ENCODE measurements at places on chromosomes 5 and 9.

- DNase-seq = no peak
These were observed 31.7 kb upstream of the CDH6 start for GRCh38 chr5:31161781-31162181.

GRCh38 chr5:172864747-172865146 lies 30.7 kb downstream of the ERGIC1 start:
- no peak for DNase-seq

DNA sequence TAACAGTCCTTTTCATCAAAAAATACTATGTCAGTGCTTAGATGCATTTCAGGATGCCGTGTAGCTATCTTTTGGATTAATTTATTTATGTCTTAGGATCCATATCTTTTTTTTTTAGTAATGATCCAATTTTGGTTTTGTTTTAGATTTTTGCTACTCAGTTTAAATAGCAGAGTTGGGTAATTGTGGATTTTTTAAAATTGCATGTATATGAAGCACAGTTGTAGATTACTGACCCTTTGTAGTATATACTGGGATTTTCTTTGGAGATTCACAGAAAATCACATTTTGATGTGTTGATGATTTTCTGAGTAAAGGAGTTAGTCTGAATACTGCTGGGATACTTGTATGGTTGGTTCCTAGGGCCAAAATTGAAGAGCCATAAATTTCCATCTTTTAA lies 111.8 kb downstream of the NIPBL start:
- DNase-seq = no peak

DNA sequence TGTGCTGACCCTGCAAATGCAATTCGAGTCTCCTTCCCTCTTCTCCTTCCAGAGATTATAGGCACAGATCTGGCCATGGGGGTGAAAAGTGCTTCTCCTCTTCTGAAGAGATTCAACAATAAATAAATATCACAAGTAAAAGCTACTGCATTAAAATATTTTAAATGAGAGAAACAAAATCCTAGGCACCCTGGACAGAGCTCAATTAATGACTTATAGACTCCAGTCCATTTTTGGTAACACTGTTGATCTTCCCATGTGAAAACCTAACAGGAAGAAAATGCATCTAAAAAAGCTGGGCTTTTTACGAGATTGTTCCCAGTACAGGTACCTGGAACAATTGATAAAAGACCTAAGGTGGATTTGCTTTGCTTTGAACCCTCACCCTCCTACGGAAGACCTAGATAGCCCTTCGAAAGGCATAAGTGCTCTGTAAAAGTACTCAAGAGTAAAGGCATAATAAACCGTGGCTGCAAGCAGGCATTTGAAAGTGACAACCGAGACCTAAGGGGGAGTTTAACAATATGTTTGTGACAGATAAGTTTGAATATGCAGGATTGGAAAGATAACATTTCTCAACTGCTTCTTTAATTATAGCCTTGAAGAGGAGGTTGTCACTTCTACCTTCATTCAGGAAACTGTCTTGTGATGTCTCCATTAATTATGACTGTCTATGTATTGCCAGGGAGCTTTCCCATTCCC lies 29.4 kb upstream of the MED10 start:
- no peak for DNase-seq

DNA sequence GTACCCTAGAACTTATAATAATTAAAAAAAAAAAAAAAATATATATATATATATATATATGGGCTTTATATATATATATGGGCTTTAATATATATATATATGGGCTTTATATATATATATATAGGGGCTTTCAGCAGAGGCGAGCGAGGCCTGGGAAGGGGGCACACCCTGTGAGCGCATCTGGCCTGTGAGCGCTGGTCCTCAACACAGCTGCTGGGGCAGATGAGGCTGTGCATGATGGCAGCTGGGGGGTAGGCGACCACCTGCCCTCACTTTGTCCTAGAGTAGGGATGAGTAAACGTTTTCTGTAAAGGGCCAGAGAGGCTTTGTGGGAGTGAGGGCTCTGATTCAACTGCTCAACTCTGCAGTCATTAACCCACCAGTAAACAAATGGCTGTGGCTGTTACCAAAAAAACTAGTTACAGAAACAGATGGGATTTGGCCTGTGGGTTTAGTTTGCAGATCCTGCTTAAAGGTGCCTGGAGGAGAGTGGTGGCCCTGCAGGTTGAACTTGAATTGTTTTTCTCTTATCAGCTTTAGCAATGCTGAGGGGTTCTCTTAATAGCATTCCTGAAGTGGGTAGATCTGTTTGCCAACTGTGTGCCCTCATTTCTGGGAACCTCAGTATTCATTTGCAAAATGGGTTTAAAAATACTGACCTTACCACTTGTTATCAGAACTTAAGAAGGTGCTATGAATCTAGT lies 88.1 kb upstream of the EPB41L4B start:
- DNase-seq = no peak

GRCh38 chr5:166329149-166329800 lies 1962.2 kb upstream of the WWC1 start:
- no peak for DNase-seq

DNA sequence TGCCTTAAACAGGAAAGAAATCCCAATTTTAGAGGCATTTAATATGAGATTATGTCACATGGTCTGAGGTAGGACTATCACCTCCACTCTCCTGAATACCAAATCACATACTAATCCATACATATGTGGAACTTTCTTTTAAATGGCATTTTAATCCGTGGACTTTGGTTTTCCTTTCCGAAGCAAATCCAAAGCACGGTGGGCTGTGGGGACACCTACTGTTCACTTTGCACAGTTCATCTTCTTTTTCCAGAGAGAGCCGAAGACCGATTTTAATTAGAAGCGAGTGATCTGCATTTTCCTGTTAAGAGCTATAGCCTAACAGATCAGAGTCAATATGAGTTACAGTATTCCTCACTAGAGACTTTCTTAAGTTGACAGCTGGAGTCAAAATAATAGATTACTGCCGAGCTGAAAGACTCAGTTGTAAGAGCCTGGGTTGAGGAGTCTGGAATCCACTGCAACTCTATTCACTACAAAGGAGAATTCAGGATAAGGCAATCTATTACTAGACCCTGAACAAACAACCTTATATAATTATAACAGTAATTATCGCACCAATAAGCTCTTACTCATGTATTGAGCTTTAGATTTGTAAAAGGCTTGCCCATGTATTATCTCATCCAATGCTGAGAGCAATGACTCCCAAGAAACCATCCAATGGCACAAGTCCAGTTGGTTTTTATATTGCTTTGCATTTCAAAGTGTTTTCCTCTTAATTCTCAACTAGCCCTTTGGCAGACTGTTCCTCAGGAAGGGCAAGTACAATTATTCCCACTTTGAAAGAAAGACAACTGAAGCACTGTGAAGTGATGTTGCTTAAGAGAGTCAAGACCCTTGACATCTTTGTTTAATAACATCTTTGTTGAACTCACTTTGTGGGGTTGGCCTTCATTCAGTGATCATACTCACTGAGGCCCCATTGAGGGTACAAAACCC lies 144.7 kb downstream of the TRPM6 start:
- no peak for DNase-seq

DNA sequence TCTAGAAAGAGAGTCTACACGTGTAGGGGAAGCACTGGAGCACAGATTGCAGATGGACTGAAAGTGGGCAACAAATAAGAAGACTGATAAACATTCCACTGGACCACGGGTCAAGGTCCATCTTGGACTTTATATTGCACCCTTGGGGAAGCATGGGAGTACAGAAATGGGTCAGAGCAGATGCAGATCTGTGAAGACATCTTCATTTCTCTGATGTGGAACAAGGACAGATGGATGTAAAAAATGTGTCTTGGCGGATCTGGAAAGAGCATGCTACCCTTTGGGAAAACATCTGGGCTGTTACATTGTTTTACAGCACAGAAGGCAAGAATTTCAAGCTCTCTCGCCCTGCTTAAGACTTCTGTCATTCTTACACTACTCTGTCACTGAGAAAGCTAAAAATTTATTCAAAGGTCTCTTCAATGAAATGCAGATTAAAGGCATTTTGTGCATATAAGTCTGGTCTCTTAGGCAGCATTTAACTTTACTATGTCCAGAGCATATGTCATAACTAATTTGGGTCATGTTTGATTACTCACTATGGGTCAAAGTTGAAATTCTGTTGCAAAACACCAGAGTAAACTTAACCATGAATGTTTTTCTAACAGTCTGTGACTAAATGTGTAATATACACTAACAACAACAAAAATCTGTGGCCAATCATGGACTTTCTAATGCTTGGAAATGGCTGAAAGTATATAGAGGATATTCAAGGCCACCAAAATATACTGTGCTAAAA lies 756.4 kb upstream of the DMAC1 start:
- no peak for DNase-seq

DNA sequence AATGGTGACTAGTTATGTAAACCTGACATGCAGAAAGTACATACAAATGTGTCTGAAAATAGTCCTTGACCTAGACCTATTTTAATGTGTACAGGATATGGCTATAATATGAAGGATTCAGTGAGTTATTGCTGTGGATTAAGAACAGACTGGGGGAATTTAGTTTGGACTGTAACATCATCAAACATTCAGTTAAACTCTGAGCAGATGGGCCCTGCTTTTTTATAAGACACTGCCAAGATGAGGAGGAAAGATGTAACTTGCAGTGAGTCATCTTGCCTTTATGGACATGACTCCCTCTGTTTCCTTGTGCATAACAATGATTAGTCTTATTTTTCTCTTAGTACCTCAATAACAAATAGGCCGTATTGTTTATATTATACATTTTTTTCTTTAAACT lies 12.2 kb downstream of the PPP3R2 start:
- no peak for DNase-seq

- no peak for DNase-seq
These were observed 421.9 kb upstream of the FTMT start for GRCh38 chr5:121429761-121430160.

DNA sequence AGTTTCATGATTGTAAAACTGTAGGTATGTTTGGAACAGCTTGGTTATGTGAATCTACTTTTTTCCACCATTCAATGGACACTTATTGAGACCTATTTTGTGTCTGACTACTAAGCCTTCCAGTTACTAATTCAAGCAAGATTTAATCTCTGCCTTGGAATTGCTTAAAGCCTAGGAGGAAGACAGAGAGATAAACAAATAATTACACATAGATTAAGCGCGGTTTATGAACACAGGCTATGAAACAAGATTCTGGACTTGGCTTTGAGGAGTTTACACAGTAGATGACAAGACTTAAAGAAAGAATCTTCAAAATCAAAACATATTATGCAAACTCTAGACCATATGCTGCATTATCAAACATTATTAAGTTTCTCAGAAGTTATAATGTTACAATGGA lies 340.4 kb downstream of the RASEF start:
- DNase-seq = no peak

GRCh38 chr5:153974813-153975163 lies 63.9 kb downstream of the FAM114A2 start:
- no peak for DNase-seq

GRCh38 chr9:17739736-17740135 lies 160.9 kb downstream of the SH3GL2 start:
- no peak for DNase-seq

GRCh38 chr9:34322899-34323591 lies 6.0 kb downstream of the KIF24 start:
- DNase-seq = no peak

DNA sequence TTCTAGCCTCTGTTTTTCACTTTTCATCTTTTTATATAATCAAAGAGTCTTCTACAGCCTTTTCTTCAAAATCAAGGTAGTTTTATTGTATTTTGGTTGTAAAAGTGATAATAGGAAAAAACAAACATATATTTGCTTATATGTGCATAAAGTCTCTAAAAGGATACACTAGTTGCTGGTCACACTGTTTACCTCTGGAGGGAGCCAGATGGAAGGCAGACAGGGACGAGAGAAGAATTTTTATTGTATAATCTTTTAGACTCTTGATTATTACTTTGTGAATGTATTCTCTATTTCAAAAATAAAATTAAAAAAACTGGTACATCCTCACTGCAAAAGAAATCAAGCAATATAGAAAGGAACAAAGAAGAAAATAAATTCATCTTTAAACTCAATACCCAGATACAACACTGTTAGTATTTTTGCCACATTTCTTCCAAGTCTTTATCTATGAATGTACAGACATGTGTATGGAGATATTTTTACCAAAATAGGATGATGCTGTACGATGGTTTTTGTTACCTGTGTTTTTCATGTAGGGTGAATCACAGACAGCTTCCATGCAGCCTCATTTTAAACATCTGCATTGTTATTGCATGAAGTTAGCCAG lies 6.1 kb upstream of the RNF183 start:
- no peak for DNase-seq

DNA sequence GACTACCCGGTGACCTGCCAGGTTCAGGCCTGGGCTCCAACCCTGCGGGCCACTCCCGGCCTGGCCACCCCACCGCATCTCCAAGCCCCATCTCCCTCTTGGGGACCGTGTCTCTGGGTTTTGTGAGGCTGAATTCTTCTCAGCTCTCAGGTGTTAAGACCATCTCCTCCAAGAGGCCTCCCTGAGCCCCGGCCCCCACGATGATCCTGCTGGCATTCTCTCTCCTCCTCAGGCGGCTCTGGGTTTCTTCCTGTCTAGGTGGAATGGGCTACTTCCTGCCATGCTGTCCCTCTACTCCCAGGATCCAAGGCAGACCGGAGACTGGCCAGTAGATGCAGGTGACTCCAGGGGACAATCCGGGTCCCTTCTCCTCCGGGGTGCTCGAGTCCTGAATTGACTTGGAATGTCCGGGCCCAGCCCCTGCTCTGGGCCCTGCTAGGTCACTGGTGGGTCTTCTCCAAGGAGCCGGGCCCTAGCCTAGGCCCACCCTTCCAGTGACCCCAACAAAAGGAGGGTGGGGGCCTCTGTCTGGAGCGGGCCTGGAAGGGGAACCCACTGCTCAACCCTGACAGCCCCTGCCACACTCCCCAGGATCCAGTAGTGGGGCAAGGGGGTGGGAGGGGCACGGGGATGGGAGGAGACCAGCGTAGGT lies 219.8 kb downstream of the C9orf50 start:
- DNase-seq = no peak

DNA sequence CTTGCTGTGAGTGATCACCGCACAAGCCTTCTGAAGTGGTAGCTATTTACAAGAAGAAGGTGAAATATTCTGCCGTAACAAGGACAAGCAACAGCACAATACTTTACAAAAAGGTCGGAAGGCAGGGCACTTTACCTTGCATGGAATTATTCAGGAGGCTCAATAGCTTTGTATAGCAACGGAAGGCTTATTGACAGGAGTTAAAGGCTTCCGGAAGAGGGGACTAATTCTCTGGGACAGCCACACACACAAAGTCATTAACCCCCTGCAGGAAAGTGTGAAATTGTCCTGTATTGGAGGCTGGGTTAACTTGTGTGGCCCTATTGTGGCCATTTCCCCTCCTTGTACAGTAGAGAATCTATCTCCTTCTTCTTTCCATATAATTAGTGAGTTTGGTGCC lies 199.3 kb upstream of the SEMA6A start:
- DNase-seq = no peak

- DNase-seq = no peak
These were observed 54.6 kb downstream of the AHRR start for GRCh38 chr5:375921-376798.

DNA sequence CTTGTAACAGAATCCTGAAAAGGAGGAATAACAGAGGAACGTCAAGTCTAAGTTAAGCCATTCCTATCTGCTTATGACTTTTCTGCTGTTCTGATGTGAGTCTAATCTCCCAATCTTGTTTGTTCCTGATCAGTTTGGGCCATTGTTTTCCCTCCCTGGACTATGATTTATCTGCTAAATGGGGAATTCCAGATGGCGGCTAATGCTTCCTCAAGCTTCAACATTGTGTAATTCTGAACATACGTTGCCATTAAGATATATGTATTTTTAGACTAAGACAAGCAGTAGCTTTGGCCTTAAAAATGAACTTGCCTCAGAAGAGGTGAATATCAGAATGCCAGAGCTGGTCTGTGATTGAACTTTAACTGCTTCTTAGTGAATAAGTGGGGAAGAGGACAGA lies 142.7 kb downstream of the PRKACG start:
- DNase-seq = no peak

GRCh38 chr9:18240213-18240612 lies 233.7 kb upstream of the ADAMTSL1 start:
- DNase-seq = no peak
